ENCODE measurements at places on chromosomes 6 and 20. TPM values are rescaled to one million over a fixed set of nuclear protein-coding genes. Genes with fewer than 3 reads are reported as not detected.
A peak's percentile ranks its signal among the peaks of the same experiment; 100 is the strongest.

DNA sequence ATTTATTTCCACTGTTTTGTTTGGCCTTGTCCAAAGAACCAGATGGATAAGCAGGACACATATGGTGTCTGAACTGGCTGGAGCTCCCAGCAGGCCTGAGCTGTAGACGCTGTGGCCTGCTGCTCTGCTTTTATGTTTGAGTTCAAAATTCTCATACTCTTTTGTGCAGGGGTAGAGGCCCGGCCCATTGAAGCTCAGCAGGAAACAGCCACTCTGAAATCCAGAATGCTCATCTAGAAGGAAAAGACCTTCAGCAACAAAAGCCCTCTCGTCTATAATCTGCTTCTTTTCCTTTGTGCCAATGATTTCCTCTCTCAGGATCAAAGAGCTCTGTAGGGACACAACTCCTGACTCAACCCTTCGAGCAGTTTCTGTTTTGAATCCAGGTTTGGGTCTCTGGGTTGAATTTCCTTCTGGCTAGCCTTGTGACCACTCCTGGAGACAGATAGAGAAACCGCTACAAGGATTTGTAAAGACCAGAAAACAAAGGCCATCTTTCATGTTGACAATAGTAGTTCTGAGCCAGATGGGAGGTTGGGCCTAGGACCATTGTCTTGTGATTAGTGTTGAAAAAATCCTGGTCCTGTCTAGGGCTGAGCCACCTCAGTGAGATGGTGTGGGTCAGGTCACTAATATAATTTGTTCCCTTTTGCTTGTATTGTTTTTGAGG lies 446.7 kb downstream of the BCKDHB start:
- DNase-seq, result no peak

GRCh38 chr20:44720621-44720996 lies 5.4 kb downstream of the CCN5 start:
- DNase-seq, result no peak

DNA sequence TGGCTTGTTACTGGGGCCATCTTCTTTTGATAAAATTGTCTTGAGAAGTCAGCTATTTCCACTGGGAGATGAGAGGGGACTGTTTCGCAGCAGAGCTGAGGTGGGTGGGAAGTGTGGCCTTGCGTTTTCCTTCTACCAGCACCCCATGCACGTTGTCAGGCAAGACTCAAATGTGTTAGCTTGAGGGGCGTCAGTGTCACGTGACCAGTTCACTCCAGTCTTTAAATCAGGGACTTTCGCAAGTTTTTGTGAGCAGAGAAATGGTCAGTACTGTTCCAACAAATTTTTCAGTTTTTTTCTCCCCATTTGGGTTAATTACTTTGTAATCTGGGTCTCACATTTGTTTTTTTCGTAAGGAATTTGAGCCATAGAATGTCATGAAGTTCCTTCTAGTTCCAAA lies 20.7 kb upstream of the ADRM1 start:
- DNase-seq, result no peak

- DNase-seq, result no peak
These were observed 37.9 kb upstream of the JARID2 start for GRCh38 chr6:15207923-15208322.

GRCh38 chr6:158361961-158362669 lies 49.9 kb downstream of the TULP4 start:
- DNase-seq, result no peak

GRCh38 chr6:16564436-16564835 lies 196.8 kb downstream of the ATXN1 start:
- no peak for DNase-seq

Gene TAP2
- 39.0 TPM for total RNA-seq

DNA sequence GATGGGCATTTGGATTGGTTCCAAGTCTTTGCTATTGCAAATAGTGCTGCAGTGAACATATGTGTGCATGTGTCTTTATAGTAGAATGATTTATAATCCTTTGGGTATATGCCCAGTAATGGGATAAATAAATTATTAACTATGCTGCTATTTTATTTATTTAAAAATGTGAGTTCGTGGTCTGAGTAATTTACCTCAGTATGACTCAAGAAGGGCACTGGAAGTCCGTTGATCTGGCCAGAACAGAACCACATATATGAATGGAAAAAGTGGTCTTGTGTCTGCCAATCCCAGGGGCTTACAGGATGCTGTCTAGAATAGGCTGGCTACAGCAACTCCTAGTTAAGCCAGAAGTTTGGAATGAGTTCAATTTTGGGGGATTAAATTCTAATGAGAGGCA lies 27.6 kb upstream of the HLA-C start:
- DNase-seq, result no peak

Gene MLN
- total RNA-seq, result not detected

Gene COL9A1
- total RNA-seq, result not detected

GRCh38 chr6:161482517-161482858 lies 208.6 kb upstream of the AGPAT4 start:
- DNase-seq, result peak; percentile 62

DNA sequence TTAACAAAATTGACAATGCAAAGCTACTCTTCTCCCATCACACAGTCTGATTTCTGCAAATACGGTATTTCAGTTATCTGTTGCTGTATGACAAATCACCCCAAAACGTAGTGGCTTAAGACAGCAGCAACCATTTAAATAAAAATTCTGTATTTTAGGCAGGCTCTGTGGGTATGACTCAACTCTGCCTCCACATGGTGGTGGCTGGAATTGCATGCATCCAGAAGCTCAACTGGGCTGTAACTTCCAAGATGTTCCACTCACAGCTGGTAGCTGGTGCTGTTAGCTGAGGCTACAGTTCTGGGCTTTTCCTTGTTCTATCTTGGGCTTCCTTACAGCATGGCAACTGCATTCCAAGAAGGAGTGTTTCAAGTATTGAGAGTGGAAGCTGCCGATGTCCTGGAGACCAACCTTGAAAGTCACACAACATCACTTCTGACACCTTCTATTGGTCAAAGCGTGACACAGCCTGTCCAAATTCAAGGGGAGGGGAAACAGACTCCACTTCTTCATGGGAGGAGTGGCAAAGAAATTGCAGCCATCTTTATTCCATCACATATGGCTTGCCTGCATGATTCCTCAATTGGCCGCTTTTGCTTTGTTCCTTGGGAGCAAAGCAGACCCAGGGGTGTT lies 39.7 kb upstream of the TULP1 start:
- peak; percentile 64 for DNase-seq

DNA sequence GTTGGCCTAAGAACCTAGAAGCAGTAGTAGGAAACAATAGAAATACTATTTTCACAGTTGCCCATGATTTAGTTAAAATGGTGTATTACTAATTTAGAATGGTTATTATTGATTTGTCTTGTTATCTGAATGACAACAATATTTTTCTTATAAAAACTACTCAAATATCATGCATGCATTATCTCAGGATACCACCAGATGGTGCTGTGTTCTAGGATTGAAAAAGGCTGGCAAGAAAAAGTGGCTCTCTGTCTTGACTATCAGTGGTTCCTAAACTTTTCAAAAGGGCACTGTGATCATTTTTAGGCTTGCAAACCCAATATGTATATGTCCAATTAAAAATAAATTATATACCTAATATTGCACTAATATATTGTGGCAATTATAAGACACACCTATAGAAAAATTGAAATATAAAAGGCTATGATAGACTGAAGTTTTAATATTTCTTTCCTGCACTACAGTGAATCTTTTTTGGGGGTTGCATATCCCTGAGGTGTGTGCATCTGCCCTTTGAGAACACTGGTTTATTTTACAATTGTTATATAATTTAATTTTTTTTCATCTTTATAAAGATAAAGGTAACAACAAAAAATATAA lies 131.7 kb upstream of the MLIP start:
- DNase-seq, result peak; percentile 74

DNA sequence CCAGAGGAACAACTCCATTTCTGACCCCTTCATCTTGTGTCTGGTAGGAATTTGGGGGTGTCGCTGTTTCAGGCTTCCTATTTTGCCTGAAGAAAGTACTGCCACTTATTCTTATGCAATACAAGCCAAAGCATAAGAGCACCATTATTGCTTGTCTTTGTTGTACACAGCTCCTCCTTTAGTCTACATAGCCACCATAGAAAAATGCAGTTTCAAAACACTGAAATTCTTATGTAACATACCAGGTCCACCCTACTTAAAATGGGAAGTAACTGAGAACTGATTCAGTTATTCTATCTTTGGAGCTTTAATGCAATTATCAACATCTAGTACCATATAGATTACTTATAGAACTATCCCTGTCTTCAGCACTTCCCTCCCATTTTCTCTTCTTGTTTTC lies 255.5 kb downstream of the ARHGAP18 start:
- no peak for DNase-seq

Data from dermis blood vessel endothelial cell (primary cell).